ENCODE measurements at places on chromosomes 12 and 14.

GRCh38 chr12:14968478-14968877 lies 4.4 kb upstream of the PDE6H start:
- no peak for DNase-seq

GRCh38 chr14:53956427-53957201 lies at the start of gene BMP4:
TSS of gene BMP4 (minus strand) at chr14:53956825. CDS start at chr14:53952222, 4,603 bp downstream.
- DNase-seq = no peak

DNA sequence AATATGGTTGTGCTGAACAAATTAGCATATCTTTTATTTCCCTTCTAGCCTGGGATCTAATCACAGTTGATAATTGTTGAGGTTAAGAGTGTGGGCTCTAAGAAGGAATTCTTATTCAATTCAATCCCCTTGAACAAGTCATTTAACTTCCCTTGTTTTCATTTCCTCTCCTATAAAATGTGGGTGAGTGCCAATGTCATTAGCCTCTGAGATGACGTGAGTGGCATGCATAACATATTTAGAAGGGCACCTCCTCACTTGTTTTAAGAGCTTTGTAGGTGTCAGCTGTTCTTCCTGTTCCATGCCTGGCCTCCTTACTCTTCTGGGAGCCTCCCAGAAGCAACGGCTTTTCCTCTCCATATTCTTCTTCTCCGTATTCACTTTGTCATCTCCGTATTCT lies 155.4 kb upstream of the NEDD1 start:
- no peak for DNase-seq

DNA sequence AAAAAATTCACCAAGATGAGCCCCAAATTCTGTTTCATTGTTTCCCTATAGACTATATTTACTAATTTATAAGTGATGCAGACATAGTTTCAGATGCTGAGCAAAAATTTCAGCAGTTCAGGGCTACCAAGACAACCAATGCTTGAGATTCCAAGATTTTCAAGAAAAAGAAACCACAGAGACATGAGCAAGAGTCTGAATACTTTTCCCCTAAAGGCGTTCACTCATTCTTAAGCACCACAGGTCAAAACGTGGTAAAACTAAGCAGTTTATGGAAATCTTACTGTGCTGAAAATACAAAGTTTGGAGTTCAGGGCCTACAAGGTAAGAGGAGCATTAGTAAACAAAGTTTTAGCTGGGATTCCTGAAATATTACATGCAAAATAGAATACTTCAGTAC lies 221.2 kb downstream of the KCNH5 start:
- DNase-seq = no peak

DNA sequence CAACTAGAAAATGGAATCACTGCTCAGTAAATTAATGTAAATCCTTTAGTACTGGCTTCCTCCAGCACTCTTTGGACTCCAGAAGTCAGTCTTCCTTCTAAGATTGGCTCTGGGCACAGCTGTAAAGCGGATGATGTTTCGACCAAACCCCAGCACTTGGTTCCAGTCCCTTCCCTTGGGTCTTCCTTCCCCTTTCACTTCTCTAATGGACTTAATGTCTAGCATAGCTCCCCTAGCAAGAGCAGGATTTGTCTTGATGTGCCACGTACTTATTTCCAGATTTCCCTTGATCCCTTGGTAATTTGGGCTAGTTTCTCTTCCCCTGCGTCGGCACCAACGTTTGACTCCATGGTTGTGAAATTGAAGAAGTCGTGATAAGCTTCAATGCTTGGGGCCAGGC lies 28.3 kb downstream of the C12orf75 start:
- DNase-seq = no peak
